ENCODE measurements at places on chromosomes 16 and 17.

GRCh38 chr17:49259663-49260010 is 29.1 kb upstream of the PHOSPHO1 start:
- DNase-seq: no peak

- DNase-seq: no peak
These were observed 42.8 kb downstream of the COG7 start for GRCh38 chr16:23410176-23410575.

DNA sequence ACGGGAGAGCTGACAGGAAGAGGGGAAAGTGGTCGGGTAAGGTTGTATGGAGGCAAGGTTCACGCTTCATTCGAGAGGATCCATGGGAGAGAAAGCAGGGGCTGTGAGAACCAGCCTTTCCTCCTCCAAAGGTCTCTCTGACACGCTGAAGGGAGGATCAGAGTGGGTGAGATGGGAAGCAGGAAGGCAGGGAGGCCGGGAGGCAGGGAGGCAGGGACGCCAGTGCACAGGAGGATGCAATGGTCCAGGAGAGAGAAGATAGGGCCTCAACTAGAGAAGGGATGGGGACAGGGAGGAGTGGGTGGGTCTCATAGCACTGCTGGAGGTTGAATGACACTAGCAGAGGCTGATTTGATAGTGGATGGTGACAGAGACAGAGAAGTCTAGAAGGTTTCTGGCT is 54.1 kb downstream of the PIMREG start:
- DNase-seq: no peak

DNA sequence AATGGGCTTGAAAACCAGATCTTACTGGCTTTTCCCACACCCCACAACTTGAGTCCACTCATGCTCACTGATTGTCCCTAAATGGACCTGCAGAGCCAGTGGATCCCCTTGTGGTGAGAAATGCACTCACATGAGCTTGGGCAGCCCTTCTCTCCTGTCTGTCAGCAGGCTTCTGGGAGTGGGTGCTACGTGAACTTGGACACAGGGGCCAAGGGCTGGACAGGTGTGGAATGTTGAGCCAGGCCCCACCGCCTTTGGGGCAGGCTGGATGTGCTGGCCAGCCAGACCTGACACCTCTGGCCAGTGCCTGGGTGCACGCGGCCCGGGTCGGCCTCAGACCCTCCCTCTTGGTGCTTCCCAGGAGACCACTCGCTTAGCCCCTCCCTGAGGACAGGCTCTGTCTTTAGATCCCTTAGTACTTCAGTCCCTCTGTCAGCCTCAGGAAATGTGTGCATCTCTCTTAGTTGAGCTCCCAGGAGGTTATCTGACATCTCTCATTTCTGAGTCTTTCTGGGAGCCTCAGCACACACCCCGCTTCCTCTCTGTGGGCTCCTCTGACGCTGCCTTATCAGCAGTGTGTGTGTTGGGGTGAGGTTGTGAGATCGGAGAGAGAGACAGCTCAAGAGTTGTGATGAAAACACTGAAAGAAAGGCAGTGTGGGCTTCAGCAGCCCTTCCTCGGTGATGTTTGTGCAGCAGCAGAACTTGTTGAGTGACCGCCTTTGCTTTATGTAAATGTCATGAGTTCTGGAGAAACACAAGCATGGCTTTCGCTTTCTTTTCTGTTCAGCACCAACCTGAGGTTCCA is 117.0 kb downstream of the RAB11FIP4 start:
- peak; percentile 81 for DNase-seq

GRCh38 chr16:89261691-89262563 is 44.4 kb downstream of the ZNF778 start:
- no peak for DNase-seq

DNA sequence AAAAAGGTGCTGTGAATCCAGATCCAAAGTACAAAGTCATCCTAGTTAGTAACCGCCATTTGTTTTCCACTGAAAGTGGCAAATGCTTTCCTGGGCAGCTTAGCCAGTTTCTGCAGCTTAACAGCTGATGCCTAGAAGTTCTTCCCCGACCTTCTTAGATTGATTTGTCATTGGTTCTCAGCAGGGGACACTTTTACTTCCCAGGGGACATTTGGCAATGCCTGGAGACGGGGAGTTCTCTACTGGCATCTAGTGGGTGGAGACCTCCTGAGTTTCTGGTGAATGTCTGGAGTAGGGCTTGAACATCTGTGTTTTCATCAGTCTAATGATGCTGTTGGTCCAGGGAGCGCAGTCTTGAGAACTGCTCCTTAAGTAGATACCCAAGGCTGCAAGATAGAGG is 7.6 kb downstream of the DNAJA3 start:
- DNase-seq: no peak

DNA sequence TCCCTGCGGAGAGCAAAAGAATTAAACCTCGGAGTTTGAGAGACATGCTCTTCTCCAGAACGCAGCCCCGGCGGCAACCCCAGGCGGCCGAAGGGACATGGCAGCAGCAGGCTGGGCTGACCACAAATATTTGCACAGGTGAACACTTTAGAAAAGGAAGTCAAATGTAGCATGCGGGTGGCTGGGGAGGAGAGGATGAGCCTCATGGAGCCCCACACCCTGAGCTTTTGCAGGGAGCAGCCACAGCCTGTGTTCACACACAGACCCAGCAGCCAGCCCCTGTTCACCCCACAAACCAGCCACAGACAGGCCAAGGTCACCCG is 17.8 kb downstream of the HS3ST6 start:
- no peak for DNase-seq

DNA sequence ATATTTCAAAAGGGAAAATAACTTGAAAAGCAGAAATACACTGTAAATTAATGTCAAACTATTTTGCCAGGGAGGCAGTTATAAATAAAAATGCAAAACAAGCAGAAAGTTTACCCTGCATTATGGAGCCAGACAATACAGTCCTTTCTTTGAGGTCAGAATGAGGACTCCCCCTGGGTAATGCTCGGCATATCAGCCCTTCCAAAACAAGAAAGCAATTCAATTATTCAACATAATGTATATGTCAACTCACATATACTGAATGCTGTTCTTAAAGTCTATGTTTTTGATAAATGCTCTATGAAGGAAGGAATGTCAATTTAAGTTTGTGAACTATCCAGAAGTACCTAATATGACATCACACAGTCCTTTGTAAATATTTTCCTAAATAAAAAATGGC is 72.4 kb downstream of the TTC19 start:
- DNase-seq: no peak

GRCh38 chr16:3235856-3236669 is 1.1 kb upstream of the ZNF200 start:
- DNase-seq: no peak

DNA sequence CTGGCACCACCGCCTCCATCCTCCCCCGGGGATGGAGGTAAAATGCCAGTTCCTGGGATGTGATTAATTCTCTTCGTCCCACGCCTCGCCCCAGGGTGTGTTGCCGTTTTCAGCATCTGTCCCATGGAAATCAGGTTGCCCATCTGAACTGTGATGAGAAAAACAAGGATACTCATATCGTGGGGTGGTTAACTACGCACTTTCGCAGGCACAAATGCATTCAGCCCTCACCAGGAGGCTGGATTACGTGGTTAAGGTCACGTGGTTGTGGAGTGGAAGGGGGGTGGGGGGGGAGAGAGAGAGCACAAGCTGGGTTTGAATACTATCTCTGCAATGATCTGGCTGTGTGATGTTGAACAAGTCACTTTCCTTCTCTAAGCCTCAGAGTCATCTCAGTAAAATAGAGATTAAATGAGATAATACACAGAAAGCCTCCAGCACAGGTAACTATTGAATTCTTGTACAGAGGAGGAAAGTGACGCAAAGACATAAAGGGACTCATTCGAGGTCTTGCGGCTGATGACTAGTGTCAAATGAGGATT is 74.7 kb downstream of the BMERB1 start:
- DNase-seq: no peak

GRCh38 chr17:58307468-58308172 is 21.0 kb downstream of the TSPOAP1 start:
- no peak for DNase-seq

- DNase-seq: no peak
These were observed 3.1 kb upstream of the USP7 start for GRCh38 chr16:8966817-8967131.

DNA sequence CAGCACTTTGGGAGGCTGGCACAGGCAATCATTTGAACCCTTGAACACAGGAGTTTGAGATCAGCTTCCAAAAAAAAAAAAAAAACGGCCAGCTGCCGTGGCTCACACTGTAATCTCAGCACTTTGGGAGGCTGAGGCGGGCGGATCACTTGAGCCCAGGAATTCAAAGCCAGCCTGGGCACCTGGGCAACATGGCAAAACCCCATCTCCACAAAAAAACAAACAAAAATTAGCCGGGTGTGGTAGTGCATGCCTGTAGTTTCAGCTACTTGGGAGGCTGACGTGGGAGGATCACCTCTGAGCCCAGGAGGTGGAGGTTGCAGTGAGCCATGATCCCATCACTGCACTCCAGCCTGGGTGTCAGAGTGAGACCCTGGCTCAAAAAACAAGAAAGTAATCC is 39.0 kb downstream of the GRB2 start:
- DNase-seq: peak; percentile 37

- DNase-seq: no peak
These were observed 195.2 kb downstream of the MAP2K6 start for GRCh38 chr17:69609473-69610305.

GRCh38 chr17:62093188-62094155 is 28.4 kb upstream of the MED13 start:
- peak; percentile 78 for DNase-seq

DNA sequence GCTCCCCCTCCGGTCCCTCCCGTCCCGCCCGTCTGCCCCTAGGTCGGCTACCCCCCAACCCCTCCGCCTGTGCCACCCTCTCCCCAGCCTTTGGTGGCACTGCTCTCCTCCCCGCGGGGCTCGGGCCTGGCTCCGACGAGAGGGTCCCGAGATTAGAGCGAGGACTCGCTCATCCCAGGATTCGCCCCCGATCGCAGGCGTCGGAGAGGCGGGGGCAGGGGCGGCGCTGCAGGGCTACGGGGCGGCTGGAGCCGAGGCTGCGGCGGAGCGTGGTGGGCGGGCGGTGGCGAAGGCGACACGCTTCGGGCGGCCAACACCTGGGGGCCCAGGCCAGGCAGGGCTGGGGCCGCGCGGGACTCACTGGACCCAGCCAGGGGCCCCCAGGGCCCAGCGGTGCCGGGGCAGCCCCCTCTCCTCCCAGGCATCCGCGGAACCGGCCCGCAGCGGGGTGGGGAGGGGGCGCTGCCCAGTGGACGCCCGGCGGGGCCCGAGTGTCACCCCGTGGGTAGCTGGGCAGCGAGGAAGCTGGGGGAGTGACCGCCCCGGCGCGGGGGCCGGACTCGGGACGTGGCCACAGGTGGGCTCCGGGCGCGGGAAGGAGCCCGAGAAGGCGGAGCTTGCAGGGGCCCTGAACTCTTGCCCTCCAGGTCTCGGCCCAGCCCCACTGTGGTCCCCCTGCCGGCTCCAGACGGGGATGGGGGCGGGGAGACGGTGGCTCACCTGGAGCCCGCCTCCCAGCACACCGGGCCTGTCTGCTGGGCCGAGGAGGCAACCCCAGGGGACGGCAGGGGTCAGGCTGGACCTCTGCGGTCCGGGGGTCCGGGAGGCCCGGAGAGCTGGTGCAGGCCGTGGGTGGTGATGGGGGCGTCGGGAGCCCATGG is 1.5 kb downstream of the MGAT5B start:
- no peak for DNase-seq

- DNase-seq: no peak
These were observed 56.2 kb upstream of the DNAJA2 start for GRCh38 chr16:47029724-47030123.

- no peak for DNase-seq
These were observed 105.2 kb downstream of the CMIP start for GRCh38 chr16:81549547-81550431.

DNA sequence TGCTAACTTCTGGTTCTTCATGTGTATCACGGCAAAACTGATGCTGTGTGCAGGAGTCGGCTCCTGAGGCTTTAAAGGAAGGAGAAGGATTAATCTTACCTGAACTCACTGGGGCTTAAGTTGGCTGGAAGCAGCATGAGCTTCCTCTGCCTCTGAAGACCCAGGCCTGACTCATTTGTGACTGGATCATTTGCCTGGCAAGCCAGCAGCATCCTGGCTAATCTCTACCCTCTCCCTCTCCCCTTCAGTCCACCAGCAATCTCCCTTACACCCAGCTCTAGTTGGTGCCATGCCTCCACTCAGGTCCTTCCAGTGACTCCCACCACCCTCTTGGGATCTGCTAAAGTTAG is 150.3 kb downstream of the IRX3 start:
- peak; percentile 74 for DNase-seq

- DNase-seq: peak; percentile 21
These were observed 53.8 kb upstream of the TAC4 start for GRCh38 chr17:49901460-49902331.

- no peak for DNase-seq
These were observed 1.7 kb downstream of the RBFOX3 start for GRCh38 chr17:79609049-79609589.

GRCh38 chr17:27354491-27355081 is 60.7 kb downstream of the WSB1 start:
- DNase-seq: no peak

DNA sequence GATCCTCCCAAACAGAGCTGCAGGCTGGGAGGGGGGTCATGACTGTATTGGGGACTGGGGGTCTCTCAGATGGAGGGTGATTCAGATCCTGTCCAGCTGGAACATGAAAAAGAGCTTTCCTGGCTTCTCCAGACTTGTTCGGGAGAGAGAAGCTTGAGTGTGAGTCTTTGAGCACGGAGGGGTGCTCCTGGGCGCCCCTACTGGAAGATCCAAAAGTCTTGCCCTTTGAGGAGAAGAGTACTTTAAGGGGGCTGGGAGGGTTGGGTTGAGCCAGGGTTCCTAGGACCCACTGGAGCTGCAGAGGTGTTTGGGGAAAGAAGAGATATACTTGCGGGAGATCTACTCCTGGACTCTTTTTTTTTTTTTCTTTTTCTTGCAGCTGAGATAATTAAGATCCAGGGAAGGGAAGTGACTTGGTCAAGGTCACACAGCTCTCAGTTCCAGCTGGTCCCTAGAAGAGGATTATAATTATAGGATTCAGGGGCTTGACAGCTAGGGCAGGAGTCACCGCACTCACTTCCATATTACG is 8.4 kb downstream of the RARA start:
- DNase-seq: no peak

DNA sequence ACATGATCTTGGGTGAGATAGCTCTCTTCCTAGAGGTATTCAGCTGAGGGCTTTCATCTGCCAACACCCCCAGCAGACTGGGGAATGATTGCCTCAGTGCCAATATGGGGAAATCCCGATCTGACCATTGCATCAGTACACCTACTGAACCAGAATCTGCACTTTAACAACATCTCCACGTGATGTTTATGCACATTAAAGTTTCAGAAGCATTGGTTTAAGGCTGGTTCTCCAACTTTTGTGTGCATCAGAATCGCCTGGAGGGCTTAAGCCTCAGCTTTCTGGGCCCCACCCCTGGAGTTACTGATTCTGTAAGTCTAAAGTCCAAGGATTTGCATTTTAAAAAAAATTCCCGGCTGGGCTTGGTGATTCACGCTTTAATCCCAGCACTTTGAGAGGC is 123.6 kb upstream of the MED13 start:
- DNase-seq: peak; percentile 33
